ENCODE measurements at places on chromosomes 3 and 15. TPM values are rescaled to one million over a fixed set of nuclear protein-coding genes. Genes with fewer than 3 reads are reported as not detected.

Gene KBTBD12
- polyA plus RNA-seq = 1.5 TPM

Gene NR2F2
- 38.7 TPM for polyA plus RNA-seq

Gene PLSCR5
- not detected for polyA plus RNA-seq

Gene KNG1
- polyA plus RNA-seq = not detected

Gene SLC51B
- polyA plus RNA-seq = not detected

Gene GOLGA6B
- not detected for polyA plus RNA-seq

Gene SNX4
- polyA plus RNA-seq = 42.3 TPM

Gene TM6SF1
- 393 TPM for polyA plus RNA-seq

Gene ZNF774
- 2.7 TPM for polyA plus RNA-seq

Gene CCK
- polyA plus RNA-seq = not detected

Gene RTP1
- polyA plus RNA-seq = not detected

Gene FHIT
- 14.7 TPM for polyA plus RNA-seq

Gene CXCR6
- polyA plus RNA-seq = not detected

Gene ANKRD34C
- 4.0 TPM for polyA plus RNA-seq

Gene TIGIT
- polyA plus RNA-seq = not detected

Gene APBA2
- polyA plus RNA-seq = 0.50 TPM

Gene DLL4
- not detected for polyA plus RNA-seq

Gene ITIH3
- polyA plus RNA-seq = not detected

Gene SEMA3B
- polyA plus RNA-seq = 0.28 TPM

Gene IL12A
- polyA plus RNA-seq = not detected

Gene GALNT15
- 1.0 TPM for polyA plus RNA-seq

Gene TRAT1
- polyA plus RNA-seq = not detected

Gene PCSK6
- 13.5 TPM for polyA plus RNA-seq

Gene MELTF
- polyA plus RNA-seq = not detected

Gene PPIB
- polyA plus RNA-seq = 379 TPM

Gene ZKSCAN7
- 2.7 TPM for polyA plus RNA-seq

Gene TGM4
- not detected for polyA plus RNA-seq

Gene RPL22L1
- polyA plus RNA-seq = 95.0 TPM

Gene RGMA
- 0.31 TPM for polyA plus RNA-seq

Gene ZNF385D
- 191 TPM for polyA plus RNA-seq

Gene SLC12A6
- polyA plus RNA-seq = 8.1 TPM

Gene CD200R1
- polyA plus RNA-seq = 3.1 TPM

Gene LRRIQ4
- not detected for polyA plus RNA-seq

Gene THSD4
- 0.24 TPM for polyA plus RNA-seq

Gene OXTR
- 3.7 TPM for polyA plus RNA-seq

Gene TPRG1
- polyA plus RNA-seq = not detected

Gene DET1
- 2.1 TPM for polyA plus RNA-seq

Gene HRG
- not detected for polyA plus RNA-seq

Gene PDZRN3
- 7.7 TPM for polyA plus RNA-seq

Gene MCF2L2
- polyA plus RNA-seq = 7.0 TPM

Gene BLM
- 24.4 TPM for polyA plus RNA-seq

Gene GRM2
- polyA plus RNA-seq = not detected

Gene FMN1
- polyA plus RNA-seq = 0.91 TPM

Gene MORC1
- not detected for polyA plus RNA-seq

Gene PDCD10
- polyA plus RNA-seq = 165 TPM

Gene ERICH6
- not detected for polyA plus RNA-seq

Gene CHRM5
- not detected for polyA plus RNA-seq

Gene NMNAT3
- polyA plus RNA-seq = 6.2 TPM

Gene HES1
- 8.4 TPM for polyA plus RNA-seq

Gene IL20RB
- not detected for polyA plus RNA-seq
